ENCODE measurements at places on chromosomes 16 and 17.

- no peak for DNase-seq
Observed at GRCh38 chr16:15575293-15576049, 67.5 kb downstream of the MARF1 start.

- no peak for DNase-seq
Observed at GRCh38 chr16:88983165-88983564, 6.2 kb upstream of the CBFA2T3 start.

DNA sequence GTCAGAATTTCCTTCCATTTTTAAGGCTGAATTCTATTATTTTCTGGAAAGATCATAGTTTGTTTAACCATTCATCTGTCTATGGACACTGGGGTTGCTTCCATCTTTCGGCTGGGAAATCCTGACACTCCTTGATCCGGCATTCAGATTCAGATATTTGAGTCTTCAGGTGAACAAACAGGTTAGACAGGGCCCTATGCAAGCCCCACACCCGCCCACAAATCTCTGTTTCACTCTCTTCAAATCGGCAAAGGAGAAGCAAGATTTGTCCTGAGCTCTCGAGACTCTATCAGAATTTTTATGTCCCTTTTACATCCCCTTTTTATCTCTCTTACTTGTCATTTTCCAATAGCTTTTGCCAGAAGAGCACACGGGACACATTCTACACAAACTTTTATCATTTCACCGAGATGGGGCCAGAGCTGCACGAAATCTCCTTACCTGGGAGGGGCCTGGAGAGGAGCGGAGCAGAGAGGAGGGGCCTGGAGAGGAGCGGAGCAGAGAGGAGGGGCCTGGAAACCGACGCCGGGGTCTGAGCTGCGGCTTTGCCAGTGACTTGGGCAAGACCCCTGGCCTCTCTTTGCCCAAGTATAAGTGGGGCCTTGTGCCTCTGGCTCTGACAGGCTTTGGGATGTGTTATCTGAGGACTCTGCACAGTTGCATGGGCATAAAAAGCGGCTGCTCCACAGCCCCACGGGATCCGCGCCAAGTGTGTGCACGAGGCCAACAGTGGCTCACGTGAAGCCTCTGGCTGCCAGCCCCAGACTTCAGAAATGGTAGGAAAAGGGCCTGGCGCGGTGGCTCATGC is 54.3 kb upstream of the RBFOX3 start:
- no peak for DNase-seq

- no peak for DNase-seq
Observed at GRCh38 chr17:37789771-37790541, 45.1 kb upstream of the HNF1B start.

GRCh38 chr17:39139161-39139511 is 12.3 kb downstream of the PLXDC1 start:
- DNase-seq: no peak

- DNase-seq: no peak
Observed at GRCh38 chr17:58207451-58207850, 11.6 kb downstream of the MKS1 start.

GRCh38 chr17:74928786-74929185 is 4.7 kb downstream of the OTOP2 start:
- DNase-seq: no peak

DNA sequence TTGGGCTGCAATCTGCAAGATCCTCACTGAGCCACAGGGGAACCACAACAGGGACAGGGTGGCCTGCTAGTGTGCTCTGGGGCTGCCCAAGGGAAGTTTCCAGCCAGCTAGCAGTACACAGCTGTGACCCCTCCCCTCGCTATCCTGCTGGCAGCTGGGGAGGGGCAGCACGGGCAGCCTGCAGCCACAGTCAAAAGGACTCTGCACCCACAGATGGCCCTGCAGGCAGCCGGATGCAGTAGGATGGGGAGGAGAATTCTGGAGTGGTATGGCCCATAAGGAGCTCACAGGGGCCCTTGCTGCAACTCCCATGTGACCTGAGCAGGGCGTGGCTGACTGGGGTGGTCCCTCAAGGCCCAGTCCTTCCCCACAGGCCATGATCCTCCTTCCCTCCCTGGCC is 74.3 kb downstream of the PLD6 start:
- DNase-seq: no peak

GRCh38 chr16:84193480-84193879 is 2.5 kb downstream of the ADAD2 start:
- DNase-seq: no peak

- no peak for DNase-seq
Observed at GRCh38 chr16:77143364-77143763, 47.6 kb upstream of the MON1B start.

DNA sequence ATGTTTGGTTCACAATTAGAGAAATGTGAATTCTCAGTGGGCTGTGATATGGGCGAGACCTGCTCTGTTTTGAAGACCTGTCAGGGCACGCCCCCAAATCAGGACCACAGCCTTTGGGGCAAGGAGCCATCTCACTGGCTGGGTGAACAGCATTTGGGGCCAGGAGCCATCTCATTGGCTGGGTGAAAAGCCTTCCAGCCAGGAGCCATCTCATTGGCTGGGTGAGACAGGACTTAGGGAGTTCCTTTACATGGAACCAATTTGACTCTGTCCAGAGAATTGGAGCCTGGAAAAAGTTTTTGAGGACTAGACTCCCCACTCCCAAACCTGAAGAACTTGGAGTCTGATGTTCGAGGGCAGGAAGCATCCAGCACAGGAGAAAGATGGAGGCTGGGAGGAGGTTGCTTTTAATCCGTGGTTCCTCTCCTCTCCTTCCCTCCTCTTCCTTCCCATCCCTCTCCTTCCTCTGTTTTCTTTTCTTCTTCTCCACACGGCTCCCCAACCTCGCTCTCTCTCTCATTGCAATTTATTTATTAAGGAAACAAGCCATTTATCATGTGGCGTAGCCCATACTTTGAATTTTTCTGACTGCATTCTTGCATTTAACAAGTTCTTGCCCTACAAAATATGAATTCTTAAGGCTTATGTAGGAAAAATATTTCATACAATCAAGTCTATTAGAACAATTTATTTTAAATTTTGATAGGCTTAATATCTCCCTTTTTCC is 19.7 kb downstream of the FOXL1 start:
- DNase-seq: peak; percentile 7

GRCh38 chr16:57825298-57826044 is 23.2 kb upstream of the KIFC3 start:
- no peak for DNase-seq

DNA sequence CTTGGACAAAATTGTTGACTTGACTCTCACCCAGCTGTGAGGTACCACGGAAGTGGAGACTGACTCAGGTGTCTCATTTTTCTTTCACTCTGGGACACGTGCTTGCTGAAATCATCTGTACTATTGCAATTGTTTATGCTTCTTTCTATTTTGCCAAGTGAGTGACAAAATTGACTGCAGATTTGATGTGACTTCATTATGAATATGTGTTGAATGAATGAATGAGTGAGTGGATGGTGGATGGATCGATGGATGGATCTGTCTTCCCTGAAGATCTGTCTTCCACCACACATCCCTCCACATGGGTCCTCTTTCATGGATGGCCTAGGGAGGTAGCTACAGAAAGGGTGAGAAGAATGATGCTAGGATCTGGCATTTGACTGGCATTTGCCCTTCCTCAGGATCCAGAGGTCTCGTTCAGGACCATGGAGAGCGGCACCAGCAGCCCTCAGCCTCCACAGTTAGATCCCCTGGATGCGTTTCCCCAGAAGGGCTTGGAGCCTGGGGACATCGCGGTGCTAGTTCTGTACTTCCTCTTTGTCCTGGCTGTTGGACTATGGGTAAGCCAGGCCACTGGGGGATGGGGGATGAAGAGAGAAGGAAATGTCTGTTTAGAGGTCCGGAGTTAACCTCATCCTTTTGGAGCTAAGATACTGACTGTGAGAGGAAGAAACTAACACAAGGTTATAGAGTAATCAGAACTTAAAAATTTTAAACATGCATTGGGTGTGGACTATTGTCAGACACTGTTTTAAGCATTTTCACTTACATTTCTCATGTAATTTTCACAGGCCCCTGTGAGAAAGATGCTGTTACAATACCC is 12.7 kb downstream of the SLC5A11 start:
- DNase-seq: peak; percentile 46

- DNase-seq: no peak
Observed at GRCh38 chr16:1757714-1758461, 13.5 kb downstream of the NME3 start.

- peak; percentile 50 for DNase-seq
Observed at GRCh38 chr17:6160911-6161855, 91.0 kb downstream of the WSCD1 start.
